ENCODE measurements at places on chromosomes 7 and 10.

GRCh38 chr10:2197663-2198062, 460.3 kb upstream of the ADARB2 start:
- DNase-seq = no peak

DNA sequence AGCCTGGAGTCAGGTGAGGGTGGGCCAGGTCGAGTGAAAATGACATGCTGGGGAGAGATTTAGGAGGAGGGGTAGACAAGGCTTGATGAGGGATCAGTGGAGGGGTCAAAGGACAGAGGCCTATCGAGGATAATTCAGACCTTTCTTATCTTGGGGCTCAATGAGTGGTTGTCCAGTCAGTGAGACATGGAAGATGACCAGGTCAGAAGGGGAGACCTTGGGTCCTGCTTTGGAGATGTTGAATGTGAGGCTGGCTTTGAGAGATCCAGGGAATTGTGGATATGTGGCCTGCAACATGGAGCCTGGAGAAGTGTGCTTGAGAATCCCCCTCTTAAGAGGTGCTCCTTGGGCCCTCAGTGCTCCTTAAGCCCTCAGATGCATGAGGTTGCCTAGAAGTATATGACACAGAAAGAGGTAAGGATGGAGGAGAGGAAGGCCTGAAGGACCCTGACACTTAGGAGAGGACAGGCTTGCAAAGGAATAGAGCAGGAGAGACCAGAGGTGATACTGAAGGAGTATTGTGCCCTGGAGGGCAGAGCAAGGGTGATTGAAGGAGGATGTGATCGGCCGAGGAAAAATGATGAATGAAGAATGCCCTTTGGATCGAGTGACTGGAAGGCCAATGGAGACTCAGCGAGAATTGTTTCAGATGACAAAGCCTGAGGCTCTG, 129.8 kb upstream of the GPR26 start:
- no peak for DNase-seq

DNA sequence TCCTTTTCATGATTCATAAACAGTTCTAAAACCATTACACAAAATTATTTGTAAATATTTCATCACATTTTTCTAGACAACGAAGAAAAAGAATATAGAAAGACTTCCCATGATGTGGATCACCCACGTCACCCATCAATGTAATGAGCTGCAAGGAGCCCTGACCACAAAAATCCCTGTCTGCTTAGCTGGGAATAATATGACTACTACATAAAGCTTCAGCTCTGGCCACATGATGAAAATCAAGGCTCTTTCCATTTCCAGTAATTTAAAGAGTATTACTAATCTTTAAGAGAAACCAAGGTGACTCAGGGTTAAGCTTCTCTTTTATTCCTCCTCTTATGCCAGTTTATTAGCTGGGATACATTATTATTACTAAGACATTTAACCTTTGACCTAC, 180.8 kb upstream of the CACNA2D1 start:
- no peak for DNase-seq

DNA sequence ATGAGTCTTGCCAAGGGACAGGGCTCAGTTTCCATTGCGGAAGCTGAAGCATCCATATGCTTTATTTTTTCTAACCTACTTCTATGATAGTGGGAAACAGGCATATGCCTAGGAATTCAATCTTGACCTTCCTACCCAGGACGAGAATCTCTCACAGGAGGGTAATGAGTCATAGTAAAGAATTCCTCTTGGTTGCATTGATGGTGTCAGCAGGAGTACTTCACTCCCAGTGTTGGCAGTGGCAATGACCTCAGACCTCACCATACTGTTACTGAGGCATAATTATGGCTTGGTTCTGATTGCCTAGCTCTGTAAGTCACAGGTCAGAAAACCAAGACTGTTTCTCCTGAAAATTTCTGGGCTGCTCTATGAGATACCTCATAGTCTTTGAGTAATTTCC, 552.9 kb downstream of the ARL4A start:
- DNase-seq = no peak

DNA sequence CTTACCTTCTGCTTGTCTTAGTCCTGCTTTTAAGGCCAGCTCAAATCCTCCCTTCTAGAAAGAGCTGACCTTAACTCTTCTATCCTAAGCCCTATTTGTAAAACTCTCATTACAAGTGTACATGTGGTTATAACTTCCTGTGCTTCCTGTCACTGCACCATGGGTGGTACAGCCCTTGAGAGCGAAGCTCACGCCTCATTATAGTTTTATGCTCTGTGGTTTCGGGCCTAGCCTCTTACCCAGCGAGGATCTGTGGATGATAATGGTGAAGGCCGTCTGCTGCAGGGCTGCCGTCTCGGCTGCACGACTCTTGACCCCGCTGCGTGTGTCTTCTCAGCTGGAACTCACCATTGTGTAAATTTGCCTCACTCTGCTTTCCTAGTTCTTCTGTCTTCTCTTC, 74.6 kb downstream of the CUL1 start:
- DNase-seq = no peak

GRCh38 chr7:135467207-135467711, 42.6 kb downstream of the CNOT4 start:
- no peak for DNase-seq

- DNase-seq = no peak
These were observed 266.0 kb downstream of the C7orf25 start for GRCh38 chr7:42645906-42646305.

GRCh38 chr10:1552881-1553670, 184.2 kb downstream of the ADARB2 start:
- DNase-seq = no peak

DNA sequence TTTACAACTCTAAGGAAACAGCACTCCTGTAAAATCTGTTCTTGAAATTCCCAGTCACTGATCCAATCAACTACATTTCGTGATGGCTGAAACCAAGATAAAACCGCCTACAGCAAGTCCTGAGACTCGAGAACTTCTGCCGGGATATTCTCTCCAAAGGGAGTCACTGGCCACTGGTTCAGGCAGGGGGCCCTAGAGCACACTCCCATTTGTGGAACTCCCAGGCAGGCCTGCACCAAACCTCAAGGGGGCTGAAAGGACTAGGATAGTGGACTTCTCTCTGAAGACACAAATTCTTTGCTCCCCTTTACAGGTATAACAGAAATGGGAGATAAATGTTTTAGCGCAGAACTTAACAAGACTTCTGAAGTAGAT, 16.3 kb downstream of the CYTH3 start:
- DNase-seq = no peak

DNA sequence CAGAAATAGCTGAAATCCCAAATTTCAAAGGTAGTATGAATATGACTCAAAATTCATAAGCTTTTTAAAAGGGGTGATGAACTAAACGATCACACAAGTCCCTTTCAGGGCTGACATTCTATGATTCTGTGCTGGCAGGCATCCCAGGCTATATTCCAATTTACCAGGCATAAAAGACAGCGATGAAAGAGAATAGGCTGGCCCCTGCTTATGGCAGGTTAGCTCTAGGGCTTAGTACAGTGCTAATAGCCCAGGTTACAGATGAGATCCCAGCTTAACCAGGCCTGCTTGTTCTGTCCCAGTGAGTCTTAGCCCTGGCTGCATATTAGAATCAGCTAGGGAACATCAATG, 56.4 kb downstream of the CDHR3 start:
- DNase-seq = no peak

GRCh38 chr7:129993275-129993674, 40.5 kb upstream of the UBE2H start:
- no peak for DNase-seq

- DNase-seq = no peak
These were observed 72.7 kb downstream of the HACD1 start for GRCh38 chr10:17544465-17544864.

GRCh38 chr10:74117738-74118137, 32.9 kb downstream of the AP3M1 start:
- DNase-seq = no peak

GRCh38 chr10:101646364-101646763, 48.6 kb downstream of the FBXW4 start:
- DNase-seq = peak; percentile 11

DNA sequence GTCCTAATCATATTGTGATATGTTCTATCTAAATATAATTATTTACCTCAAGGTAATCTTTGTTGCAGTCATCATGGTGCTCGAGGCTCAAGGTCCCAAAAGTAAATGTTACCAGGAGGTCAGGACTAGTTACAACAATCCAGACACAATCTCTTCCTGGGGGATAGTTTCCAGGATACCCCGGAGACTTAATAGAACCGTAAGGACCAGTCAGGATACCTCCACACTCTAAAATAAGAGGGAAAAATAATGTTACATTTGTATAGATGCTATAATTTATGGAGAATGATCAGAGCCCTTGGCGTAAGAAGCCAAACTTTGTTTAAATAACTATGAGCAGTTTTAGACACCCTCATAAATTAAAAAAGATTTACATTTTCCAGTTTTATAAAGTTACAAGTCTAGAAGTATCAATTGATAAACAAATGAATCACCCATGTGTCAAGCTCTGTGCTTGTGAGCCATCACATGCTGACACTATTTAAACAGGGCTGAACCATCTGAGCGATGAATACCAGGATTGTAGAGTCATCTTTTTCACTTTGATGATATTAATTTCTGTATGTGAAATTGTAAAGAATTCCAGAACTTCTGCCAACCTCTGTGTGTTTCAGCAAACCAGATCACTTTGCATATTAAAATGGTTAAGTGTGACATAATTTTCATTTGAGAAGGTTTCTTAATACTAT, 41.3 kb downstream of the CUBN start:
- no peak for DNase-seq

DNA sequence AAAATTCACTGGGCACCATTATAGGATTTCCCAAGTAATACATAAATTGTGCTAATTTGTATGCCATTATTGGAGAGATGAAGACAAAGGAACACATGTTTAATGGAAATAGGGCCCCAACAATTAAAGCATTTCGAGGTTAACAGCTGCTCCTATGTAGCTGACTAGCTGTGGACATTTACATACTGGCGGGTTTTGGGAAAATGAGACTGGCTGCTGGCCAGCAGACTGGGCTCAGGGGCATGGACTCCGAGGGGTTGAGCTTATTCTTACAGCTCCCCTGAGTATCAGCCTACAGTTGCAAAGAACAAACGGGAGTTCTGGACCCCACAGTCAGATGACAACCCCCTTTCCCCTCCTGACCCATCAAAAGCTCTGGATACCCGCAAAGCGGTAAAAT, 91.9 kb upstream of the MYO3A start:
- DNase-seq = no peak

DNA sequence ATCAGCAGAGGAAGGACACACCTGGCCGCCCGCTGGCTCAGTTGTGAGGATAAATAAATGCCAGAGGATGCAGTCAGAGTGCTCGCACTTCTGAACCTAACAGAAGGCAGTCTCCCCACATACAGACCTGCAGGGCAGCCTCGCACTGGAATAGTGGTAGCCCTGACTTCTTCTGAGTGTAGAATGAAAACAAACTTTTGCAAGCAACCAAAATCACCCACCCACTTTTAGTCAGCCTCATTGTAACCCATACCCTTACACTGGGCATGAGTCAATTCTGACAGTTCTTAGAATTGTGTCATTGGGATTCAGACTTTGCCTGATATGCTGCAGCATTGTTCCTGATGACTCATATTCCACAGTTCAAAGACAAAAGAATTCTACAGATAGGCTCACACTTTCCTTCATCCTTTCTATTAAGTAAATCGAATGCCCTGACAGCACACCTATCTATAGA, 167.0 kb upstream of the CDK1 start:
- DNase-seq = peak; percentile 61

DNA sequence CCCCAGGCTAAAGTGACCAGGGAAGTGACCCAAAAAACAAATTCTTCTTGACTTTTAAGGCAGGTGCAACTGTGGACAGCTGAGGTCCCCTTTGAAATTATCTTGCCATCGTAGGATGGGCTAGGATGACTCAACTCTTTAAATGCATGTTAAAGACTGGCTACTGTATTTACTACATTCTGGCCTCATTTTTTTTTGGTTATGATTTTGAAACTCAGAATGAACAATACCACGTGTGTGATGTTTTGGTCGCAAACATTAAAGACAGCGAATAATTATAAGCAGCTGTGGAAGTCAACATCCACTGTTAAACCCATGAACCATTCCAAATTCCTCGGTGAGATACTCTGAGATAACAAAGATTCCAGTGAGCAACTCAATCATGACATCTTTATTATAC, 1.2 kb upstream of the SLC13A4 start:
- no peak for DNase-seq

- no peak for DNase-seq
These were observed 580 bp downstream of the ZNF775 start for GRCh38 chr7:150379441-150380379.

DNA sequence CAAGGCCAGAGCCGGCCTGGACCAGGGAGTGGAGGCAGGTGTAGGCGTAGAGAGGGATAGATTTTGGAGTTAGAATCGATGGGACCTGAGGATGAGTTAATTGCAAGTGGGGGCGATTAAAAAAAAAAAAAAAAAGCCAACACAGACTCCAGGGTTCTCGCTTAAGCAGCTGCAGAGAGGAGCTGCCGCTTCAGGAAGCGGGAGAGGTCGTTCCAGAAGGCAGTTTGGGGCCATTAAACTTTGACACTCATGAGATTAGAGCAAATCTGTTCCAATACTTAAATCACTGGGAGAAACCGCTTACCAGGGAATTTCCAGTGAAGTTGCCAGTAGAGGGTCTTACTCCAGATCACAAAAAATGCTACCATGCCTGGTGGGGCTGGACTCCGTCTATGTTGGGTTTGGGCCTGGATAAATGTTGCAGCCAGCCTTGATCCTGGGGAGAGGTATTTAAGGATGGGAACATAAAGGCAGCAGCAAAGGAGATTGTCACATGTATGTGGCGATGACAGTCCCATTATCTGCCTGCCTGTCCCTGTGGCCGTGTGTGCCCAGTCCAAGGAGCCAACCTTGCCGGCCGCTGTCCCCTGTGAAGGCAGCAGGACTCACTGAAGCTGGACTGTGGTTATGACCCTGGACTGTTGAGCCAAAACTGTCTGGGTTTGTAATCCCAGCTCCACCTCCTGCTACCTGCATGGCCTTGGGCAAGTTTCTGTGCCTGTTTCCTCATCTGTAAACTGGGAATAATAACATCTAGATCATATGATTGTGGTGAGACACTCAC, 23.9 kb upstream of the GRID1 start:
- no peak for DNase-seq

DNA sequence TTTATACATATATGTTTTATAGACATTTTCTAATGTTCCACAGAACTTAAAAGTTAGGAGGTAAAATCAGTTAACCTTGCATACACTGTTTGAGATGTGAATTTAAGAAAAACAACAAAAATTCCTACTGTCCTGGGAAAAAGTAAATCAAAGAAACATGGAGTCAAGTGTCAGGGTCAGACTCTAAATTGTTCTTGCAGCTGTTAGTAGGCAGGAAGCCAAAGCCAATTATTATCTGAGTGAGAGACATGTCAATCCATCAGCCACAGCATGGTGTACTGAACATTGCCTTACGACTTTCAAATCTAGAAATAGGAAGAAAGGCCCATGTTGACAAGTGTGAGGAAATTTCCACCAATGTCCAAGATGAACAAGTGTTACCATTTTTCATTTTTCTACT, 461.2 kb upstream of the MBL2 start:
- no peak for DNase-seq

GRCh38 chr10:17428351-17429097, 25.9 kb downstream of the ST8SIA6 start:
- no peak for DNase-seq

DNA sequence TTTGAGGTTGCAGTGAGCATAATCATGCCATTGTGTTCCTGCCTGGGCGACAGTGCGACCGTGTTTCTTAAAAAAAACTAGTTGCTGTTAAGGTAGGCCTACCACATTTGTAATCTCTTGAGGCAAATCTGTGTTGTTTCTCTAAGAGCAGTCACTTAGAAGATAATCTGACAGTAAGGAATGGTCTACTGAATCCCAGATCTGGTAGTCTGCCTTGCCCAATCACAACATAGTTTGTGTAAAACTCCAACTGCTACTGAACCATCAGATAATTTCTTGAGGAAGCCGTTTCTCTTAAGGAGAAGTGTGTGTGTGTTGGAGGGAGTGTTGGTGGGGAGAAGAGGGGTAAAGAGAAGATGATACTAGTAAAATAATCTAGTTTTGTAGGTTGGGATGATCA, 5.0 kb downstream of the NRF1 start:
- DNase-seq = no peak

All from RWPE2 (cell line).